ENCODE measurements at places on chromosomes 1 and 21.

- DNase-seq, result no peak
These were observed 106.6 kb upstream of the CXADR start for GRCh38 chr21:17406202-17406601.

GRCh38 chr1:162365284-162366020, 11.2 kb downstream of the SPATA46 start:
- DNase-seq, result no peak

- DNase-seq, result no peak
These were observed 163.4 kb downstream of the HHIPL2 start for GRCh38 chr1:222384531-222384930.

- no peak for DNase-seq
These were observed 26.8 kb downstream of the GADD45A start for GRCh38 chr1:67711855-67712212.

- DNase-seq, result no peak
These were observed 1.3 kb upstream of the SMCP start for GRCh38 chr1:152876827-152877226.

- no peak for DNase-seq
These were observed 26.8 kb upstream of the NCAM2 start for GRCh38 chr21:20971296-20971921.

GRCh38 chr1:31788825-31789256, 24.7 kb upstream of the ADGRB2 start:
- DNase-seq, result no peak

All from stimulated activated CD4-positive, alpha-beta T cell treated with anti-CD3 and anti-CD28 coated beads, Interleukin-2, amount 100 ng/mL, for 4 hours (primary cell).